Fibroblast of skin of left biceps (primary cell): ENCODE measurements at places on chromosomes 6 and 20.
A peak's percentile ranks its signal among the peaks of the same experiment; 100 is the strongest.

DNA sequence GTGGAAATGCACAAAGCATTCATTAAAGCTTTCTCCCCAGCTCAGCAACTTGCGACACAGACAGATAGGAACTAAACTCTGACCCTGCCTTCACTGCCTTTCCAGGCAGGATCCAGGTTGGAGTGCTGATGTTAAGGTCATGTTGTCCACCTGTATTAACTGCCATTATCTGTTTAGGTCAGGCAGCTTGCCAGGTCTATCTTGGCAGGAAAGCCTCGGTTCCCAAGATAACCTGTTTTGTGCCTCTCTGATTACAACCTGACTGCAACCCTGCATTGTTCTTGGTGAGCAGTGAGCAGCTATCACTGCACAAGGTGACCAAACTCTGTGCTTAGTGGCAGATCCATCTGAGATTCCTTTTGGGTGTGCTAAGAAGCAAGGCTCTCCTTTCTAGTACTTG, 23.2 kb upstream of the ELOVL2 start:
- DNase-seq, result no peak

DNA sequence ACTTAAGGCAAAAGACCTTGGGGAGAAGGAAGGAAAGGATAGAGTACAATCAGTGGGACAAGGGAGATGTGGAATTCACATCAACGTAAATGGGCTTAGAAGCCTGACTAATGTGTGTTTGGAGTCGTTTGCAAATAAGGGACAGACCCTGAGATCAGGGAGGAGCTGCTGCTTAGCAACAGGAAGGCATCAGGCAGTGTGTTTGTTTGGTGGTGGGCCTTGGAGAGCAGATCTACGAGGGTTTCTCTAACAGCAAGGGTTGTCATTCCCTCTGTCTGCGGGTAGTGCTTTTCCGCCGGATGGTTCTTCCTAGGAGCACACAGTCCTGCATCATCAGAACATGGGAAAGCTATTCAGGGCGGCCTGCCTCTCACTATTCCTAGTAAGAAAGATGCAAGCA, 40.4 kb downstream of the C6orf118 start:
- DNase-seq, result no peak

GRCh38 chr20:58630063-58630462, 21.0 kb upstream of the STX16 start:
- DNase-seq, result no peak

DNA sequence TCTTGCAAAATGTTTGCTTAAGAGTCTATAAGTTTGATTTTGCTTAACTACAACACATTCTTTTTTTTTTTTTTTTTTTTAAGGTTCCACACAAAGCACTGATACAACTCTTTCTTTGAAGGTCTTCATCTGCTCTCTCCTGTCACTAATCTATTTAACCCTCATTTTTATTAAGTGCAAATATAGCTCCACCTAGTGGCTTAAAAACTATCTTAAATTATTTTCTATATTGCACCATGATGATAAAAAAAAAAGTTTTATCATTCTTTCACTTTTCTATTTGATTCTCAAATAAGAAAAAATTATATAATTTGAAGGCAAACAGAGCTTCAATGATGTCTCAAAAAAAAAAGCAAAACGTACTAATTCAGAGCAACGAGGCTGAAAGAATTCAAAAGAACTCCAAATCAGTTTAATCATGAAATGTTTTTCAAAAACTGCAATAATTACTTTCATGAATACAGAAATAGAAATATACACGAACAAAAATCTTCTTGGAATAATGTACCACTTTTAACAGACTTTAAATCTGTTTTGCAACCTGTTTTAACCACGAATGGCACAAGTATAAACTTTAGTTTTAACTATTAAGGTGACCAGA, 12.8 kb downstream of the ESF1 start:
- DNase-seq, result no peak

DNA sequence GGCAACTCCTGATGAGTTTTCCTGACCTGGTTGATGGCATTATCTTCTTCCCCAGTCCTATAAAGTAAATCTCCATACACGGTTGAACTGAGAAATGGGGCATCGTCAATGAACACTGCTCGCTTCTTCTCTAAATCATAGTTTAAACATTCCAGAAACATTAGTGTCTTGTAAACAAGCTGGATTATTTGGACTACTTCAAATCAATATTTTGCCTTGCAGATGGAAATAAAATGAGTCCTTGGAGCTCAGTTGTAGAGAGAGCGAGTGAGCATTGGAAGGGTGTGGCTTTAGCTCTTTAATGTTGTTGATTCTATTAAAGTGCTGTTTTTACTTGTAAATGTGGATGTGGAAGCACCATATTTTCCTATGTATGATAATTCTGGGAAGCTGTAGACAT, 18.4 kb downstream of the C6orf89 start:
- DNase-seq, result no peak

GRCh38 chr6:99333068-99333467, 16.4 kb downstream of the FAXC start:
- DNase-seq, result no peak

GRCh38 chr6:105675715-105676397, 273.0 kb upstream of the PREP start:
- DNase-seq, result peak; percentile 76
